T-helper 17 cell (primary cell): ENCODE measurements at places on chromosomes 2 and 18. TPM values are rescaled to one million over a fixed set of nuclear protein-coding genes. Genes with fewer than 3 reads are reported as not detected.

Gene TBC1D8
- total RNA-seq = 0.39 TPM

Gene CRYGC
- total RNA-seq = not detected

Gene POTEC
- not detected for total RNA-seq

Gene ATOH8
- total RNA-seq = not detected

Gene EVA1A
- total RNA-seq = not detected

Gene SLC40A1
- 92.7 TPM for total RNA-seq

Gene ALPG
- not detected for total RNA-seq

Gene GPR17
- total RNA-seq = not detected

Gene IL36B
- not detected for total RNA-seq

Gene CHAC2
- total RNA-seq = 0.76 TPM

Gene TBR1
- not detected for total RNA-seq

Gene FKBP1B
- 2.6 TPM for total RNA-seq

Gene KCNJ13
- not detected for total RNA-seq

Gene SMAD7
- 181 TPM for total RNA-seq

Gene GRHL1
- 0.60 TPM for total RNA-seq

Gene AMER3
- total RNA-seq = not detected

Gene MBD2
- 108 TPM for total RNA-seq

Gene SAP130
- total RNA-seq = 31.9 TPM

Gene BMP10
- not detected for total RNA-seq

Gene VIT
- total RNA-seq = not detected

Gene TXNL4A
- total RNA-seq = 75.2 TPM
